ENCODE measurements at places on chromosomes 7 and 10.

DNA sequence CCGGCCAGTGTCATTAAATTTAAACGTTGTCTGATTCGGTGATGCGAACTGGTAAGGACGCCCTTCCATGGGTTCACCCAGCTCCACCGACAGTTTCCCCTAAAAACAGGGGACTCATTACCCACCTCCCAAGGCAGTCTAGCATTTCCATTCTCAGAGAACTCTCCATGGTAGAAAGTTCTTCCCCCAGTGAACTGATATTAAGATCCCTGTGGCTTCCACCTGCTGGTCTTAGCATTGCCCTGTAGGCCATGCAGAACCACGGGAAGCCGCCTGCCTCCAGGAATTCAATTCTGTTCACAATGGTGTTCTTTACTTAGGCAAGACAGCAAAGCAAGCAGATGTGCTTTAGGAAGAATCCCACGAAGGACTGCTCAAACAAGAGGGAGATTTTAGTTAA is 128.9 kb upstream of the NANOS1 start:
- no peak for DNase-seq

- DNase-seq, result no peak
Measured at GRCh38 chr10:7036951-7037350, 373.9 kb downstream of the SFMBT2 start.

DNA sequence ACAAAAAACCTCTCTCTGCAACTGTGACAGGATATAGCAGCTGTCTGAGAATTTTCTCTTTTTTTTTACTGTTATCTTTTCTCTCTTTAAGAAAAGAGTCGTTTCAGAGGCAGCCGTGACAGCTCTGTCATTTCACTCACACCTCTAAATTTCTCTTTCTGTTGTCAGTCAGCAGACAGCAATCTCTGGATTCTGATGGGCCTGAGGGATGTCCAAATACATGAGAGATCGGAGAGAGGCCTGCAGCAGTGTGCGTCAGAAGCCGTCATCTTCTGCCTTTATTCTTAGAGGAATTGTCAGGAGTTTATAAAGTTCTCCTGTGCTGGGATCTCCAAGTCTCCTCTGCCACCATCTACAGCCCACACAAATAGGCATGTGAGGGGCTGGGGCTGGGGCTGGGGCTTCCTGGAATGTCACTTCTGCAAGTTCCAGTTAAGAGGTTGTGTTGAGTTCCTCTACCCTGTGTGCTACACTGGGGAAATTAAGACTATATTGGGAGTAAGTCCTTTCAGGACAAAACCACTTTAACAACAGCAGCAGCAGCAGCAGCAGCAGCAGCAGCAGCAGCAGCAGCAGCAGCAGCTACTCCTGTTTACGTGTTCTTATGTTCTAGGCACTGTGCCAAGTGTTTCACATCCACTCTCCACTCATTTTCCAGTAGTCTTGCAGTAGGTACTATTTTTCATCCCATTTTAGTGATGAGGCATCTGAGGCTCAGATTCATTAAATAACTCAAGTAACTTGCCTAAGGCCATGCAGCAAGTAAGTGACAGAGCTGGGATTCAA is 541.3 kb downstream of the LRMDA start:
- no peak for DNase-seq

GRCh38 chr7:134419875-134420274 is 39.0 kb downstream of the AKR1B1 start:
- no peak for DNase-seq

GRCh38 chr10:3396116-3396515 is 223.5 kb upstream of the PITRM1 start:
- no peak for DNase-seq

GRCh38 chr10:9800571-9800970 is 1217.1 kb upstream of the CELF2 start:
- DNase-seq, result no peak

- peak; percentile 10 for DNase-seq
Measured at GRCh38 chr10:9331583-9332008, 1277.1 kb downstream of the GATA3 start.

- DNase-seq, result no peak
Measured at GRCh38 chr10:128026615-128027300, 99.5 kb downstream of the MKI67 start.

- DNase-seq, result no peak
Measured at GRCh38 chr7:19984231-19984632, 210.8 kb upstream of the TMEM196 start.

DNA sequence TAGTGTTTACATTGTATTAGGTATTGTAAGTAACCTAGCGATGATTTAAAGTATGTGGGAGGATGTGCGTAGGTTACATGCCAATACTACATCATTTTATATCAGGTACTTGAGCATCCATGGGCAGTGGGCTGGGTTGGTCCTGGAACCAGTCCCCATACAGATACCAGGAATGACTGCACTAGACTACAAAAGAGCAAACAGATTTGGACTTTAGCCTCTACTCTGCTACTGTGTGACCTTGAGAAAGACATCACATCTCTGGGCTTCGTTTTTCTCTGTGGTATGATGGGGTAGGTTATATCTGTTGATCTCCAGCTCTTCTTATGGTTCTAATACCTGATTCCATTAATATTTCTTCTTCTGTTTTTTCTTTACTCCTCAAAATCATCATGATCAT is 412.5 kb upstream of the LRGUK start:
- no peak for DNase-seq

DNA sequence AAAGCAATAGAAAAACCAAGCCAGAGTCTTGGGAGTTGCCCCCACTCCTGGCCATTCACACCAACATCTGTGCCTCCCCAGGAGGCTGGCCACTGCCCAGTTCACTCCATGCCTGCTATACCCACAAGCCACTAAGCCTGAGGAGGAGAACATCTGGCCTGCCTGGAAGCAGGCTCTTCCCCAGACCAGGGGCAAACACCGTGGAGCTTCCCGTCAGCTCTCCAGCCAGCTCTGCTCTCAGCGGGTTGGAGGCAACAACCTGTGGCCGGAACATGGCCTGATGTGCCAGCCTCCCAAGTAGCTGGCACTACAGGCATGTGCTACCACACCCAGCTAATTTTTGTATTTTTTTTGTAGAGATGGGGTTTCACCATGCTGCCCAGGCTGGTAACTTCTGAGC is 9.1 kb upstream of the PTPRN2 start:
- DNase-seq, result no peak

GRCh38 chr7:152922318-152923081 is 162.9 kb downstream of the ACTR3B start:
- DNase-seq, result no peak

DNA sequence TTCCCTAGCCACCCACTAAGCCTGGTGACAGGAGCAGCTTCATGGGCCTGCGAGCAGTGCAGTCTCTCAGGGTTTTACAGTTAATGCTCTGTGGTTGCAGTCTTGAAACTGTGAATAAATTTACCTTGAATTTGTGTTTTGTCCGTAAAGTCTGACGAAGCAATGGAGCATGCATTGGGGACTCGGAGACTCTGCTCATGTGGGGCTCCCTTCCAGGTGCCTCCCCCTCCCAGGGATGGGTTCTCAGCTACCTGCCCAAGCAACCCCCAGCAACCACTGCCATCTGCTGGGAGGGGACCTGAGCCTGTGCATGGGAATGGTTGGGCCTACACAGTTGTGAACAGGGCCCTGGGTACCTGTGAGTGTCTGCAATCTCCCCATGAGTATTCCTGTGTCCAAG is 36.3 kb upstream of the IKZF1 start:
- DNase-seq, result no peak

GRCh38 chr10:63502832-63503231 is 18.4 kb upstream of the REEP3 start:
- DNase-seq, result no peak

- DNase-seq, result no peak
Measured at GRCh38 chr7:2761131-2761624, 73.2 kb downstream of the AMZ1 start.

GRCh38 chr7:117119192-117119924 is 166.1 kb downstream of the ST7 start:
- DNase-seq, result peak; percentile 48

GRCh38 chr7:87318741-87319140 is 26.7 kb upstream of the CROT start:
- DNase-seq, result no peak

- DNase-seq, result no peak
Measured at GRCh38 chr7:114417290-114417689, 2.7 kb downstream of the FOXP2 start.

DNA sequence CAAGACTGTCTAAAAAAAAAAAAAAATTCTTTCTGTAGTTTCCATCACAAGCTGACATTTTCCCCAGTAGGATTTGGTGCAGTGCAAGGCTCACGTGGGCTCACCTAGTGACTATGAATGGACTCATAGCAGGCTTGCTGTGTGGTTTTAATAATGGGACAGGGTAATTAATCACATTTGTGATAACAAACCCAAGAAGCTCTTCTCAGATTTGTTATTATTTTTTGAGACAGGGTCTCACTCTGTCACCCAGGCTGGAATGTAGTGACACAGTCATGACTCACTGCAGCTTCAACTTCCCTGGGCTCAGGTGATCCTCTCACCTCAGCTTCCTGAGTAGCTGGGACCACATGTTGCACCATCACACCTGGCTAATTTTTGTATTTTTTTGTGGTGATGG is 40.0 kb downstream of the NACAD start:
- DNase-seq, result no peak

DNA sequence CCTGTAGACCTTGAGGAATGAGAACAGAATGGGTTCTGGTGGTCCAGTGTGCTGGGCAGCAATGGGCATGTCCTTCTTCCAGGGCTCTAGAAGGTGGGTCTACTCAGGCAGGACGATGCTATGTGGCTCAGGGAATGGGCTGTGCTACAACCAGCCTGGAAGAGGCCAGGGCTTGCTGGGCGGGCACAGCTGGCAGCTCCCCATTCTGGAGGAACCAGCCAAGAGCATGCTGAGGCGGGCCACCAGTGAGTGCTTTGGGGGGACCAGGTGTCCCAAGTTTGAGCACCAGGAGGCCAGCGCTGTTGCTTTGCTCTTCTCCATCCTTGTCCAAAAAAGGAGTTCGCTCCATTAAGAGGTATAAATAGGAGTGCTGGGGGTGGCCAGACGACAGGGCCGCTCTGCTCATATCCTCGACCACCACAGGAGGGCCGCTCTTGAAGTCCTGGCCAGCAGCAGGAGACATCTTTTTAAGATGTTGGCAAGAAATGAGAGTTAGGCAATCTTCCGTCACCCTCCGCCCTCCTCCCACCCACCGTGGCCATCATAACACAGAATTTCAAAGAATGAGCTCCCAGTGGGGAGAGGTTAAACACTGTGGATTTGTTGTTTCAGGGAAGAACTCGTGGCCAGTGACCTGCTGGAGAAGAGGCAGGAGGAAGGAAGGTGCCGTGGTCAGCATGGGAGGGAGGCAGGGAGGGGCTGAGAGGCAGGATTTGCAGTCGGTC is 141.3 kb downstream of the GRK5 start:
- DNase-seq, result no peak

DNA sequence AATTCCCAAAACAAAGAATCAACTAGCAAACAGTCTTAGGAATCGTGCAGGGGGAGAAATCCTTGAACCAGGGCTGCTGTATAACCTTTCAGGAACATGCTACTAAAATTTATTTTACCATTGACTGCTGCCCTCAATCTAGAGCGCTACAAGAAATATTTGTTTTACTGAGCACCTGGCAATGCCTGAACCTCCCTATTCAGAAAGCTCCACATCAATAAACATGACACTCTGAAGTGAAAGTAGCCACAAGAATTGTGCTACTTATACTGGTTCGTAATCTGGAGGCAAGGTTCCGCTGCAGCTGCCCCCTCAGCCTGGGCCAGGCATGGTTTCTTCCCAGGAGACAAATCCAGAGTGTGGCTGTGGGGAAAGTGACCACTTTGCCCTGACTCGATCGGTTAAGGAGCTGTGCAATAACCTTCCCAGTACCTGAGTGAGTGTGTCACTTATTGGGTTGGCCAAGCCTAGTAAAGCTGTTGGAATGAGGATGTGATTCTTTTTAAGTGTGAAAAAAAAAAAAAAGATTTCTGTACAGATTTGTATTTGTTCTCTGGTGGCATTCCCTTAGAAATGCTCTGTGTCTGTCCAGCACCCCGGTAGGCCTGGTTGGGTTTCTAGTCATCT is 7.7 kb downstream of the VWA2 start:
- no peak for DNase-seq

GRCh38 chr7:140899883-140900282 is 24.8 kb downstream of the BRAF start:
- no peak for DNase-seq

DNA sequence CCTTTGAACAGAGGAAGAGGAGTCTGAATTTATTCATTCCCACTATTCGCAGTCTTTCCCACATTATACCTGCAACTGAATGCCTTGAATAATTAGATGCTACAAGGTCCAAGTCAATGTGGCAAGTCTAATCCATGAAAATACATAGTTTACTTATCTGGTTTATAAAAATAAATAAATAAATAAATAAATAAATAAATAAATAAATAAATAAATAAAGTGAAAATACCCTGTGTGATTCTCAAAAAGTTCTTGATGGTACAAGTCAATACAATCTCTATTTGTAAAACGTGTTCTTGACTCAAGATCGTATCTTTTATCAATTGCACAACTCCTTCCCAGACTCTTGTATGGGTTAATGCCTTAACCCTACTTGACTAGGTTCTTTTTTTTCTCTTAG is 417.7 kb downstream of the ZWINT start:
- no peak for DNase-seq

DNA sequence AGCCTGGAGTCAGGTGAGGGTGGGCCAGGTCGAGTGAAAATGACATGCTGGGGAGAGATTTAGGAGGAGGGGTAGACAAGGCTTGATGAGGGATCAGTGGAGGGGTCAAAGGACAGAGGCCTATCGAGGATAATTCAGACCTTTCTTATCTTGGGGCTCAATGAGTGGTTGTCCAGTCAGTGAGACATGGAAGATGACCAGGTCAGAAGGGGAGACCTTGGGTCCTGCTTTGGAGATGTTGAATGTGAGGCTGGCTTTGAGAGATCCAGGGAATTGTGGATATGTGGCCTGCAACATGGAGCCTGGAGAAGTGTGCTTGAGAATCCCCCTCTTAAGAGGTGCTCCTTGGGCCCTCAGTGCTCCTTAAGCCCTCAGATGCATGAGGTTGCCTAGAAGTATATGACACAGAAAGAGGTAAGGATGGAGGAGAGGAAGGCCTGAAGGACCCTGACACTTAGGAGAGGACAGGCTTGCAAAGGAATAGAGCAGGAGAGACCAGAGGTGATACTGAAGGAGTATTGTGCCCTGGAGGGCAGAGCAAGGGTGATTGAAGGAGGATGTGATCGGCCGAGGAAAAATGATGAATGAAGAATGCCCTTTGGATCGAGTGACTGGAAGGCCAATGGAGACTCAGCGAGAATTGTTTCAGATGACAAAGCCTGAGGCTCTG is 129.8 kb upstream of the GPR26 start:
- DNase-seq, result no peak

Data from GM04504 (cell line).